NCI-H1105 treated with DMSO at 0.1 percent for 48 hours (cell line): ENCODE measurements at places on chromosomes 5 and 9.

- no peak for DNase-seq
These were observed 13.8 kb downstream of the PROP1 start for GRCh38 chr5:177982072-177982727.

GRCh38 chr9:76926846-76927245 is 20.9 kb upstream of the PRUNE2 start:
- DNase-seq, result no peak

- no peak for DNase-seq
These were observed 10.7 kb upstream of the OR5C1 start for GRCh38 chr9:122777935-122778627.

- DNase-seq, result peak; percentile 57
These were observed 8.3 kb downstream of the OTP start for GRCh38 chr5:77630114-77630680.

DNA sequence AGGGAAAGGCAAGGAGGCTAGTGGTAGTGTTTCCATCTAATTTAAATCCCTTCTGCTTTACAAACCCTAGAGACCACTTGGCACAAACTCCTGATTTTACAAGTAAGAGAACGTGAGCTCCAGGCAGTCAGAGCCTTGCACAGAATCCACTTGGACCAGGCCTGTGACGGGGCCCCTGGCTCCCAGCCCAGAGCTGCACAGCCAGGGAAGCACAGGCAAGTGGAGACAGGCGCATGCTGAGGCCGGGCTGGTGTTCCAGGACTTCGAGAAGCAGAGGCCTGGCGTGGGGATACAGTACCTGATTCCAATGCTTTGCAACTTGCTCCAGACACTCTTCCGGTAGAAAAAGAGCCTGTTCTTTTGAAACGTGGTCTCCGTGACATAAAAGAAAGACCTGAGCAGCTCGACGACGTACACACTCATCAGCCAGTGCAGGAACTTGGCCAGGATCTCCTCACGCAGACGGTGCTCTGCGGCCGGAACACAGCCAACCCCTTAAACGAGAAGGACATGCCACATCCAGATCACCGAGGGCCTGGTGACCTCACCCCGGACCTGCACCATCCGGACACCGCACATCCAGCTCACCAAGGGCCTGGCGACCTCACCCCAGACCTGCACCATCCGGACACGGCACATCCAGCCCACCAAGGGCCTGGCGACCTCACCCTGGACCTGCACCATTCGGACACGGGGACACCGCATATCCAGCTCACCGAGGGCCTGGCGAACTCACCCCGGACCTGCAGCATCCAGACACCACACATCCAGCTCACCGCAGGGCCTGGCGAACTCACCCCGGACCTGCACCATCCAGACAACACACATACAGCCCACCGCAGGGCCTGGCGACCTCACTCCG is 12.5 kb downstream of the TERT start:
- DNase-seq, result peak; percentile 16

DNA sequence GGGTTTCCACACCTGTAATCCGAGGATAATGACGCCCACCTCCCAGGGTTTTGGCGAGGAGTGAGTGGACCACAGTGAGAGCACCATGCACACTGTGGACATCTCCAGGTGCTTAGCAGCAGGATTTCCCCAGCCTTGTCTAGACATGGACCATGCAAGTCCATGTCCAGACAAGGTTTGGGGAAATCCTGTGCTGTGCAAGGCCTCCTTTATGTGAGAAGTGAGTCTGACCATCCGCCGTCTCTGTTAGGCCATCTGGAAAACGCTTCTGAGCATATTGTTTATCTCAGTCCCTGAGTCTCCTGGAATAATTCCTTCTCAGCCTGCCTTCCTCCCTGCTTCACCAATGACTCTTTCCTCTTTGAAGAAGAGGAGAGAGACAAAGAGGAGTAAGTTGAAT is 26.2 kb upstream of the TNFAIP8 start:
- no peak for DNase-seq

- no peak for DNase-seq
These were observed 275.1 kb downstream of the MCTP1 start for GRCh38 chr5:95009812-95010211.

GRCh38 chr5:14452685-14453454 is 128.7 kb upstream of the OTULINL start:
- DNase-seq, result no peak

GRCh38 chr5:136375920-136376319 is 10.6 kb upstream of the TRPC7 start:
- no peak for DNase-seq

- DNase-seq, result peak; percentile 29
These were observed 1.0 kb upstream of the TLE1 start for GRCh38 chr9:81690251-81690851.

- DNase-seq, result no peak
These were observed 15.1 kb downstream of the PHF19 start for GRCh38 chr9:120861935-120862334.

- DNase-seq, result no peak
These were observed 16.5 kb upstream of the QRFP start for GRCh38 chr9:130912932-130913598.

GRCh38 chr5:65718576-65719310 is 3.2 kb downstream of the SGTB start:
- no peak for DNase-seq

DNA sequence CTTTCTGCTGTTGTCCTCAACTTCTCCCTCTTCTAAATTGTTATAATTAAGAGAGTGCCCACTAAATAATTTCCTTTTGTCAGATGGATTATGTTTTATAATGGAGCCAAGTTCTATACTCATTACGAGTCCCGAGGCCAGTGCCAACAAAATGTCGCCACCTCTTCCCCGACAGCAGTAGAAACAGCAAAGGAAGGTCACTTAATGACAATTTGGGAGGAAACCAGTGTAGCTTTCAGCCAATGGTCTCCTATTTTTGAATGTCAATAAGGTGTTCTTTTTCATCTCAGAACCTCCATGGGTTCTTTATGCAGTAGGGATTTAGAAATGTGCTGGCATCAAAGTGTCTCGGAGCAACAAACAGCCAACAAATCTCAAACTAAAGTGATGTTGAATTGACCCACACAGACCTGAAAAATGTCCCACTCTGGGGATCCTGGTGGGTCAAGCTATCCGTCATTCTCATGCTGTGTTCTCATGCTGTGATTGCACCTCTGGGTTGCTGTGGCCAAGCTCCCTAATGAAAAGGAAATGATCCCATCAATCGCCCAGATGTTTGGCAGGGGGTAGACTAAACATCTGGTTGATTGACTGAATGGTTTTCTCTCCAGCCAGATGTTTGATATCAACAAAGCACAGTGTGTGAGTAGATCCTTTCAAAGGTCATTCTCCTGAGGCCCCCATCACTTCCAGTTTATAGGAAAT is 291.9 kb downstream of the DMAC1 start:
- DNase-seq, result no peak
